Stimulated activated naive B cell treated with anti-CD40 and anti-IgM and Interleukin-4, amounts not matched to agents 10 μg/mL and 1 μg/mL and 100 μg/mL, for 72 hours (primary cell): ENCODE measurements at places on chromosomes 12 and 14.

GRCh38 chr12:93870020-93870795 is 193.0 kb downstream of the CRADD start:
- no peak for DNase-seq

DNA sequence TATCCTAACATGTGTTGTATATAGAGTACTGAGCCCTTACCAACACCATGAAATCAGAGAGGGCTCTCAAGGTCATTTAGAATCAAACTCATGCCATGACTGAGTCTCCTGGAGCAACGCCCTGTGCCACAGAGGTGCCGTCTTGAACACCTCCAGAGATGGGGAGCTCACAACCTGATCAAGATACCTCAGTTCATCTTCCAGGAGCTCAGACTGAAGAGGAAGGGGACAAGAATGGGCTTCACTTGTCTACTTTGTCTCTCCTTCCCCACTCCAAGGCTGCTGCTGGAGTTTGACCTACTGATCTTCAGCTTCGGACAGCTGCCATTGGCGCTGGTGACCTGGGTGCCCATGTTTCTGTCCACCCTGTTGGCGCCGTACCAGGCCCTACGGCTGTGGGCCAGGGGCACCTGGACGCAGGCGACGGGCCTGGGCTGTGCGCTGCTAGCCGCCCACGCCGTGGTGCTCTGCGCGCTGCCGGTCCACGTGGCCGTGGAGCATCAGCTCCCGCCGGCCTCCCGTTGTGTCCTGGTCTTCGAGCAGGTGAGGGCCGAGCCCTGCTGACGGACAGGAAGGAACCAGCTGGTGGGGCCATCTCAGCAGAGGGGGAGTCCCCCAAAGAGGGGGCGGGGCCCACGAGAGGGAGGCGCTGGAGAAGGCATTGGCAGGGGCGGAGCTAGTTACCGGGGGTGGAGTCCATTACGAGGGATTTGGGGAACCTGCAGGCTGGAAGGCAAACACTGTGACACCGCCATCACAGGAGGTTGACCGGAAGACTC is 12.0 kb downstream of the SOAT2 start:
- no peak for DNase-seq

DNA sequence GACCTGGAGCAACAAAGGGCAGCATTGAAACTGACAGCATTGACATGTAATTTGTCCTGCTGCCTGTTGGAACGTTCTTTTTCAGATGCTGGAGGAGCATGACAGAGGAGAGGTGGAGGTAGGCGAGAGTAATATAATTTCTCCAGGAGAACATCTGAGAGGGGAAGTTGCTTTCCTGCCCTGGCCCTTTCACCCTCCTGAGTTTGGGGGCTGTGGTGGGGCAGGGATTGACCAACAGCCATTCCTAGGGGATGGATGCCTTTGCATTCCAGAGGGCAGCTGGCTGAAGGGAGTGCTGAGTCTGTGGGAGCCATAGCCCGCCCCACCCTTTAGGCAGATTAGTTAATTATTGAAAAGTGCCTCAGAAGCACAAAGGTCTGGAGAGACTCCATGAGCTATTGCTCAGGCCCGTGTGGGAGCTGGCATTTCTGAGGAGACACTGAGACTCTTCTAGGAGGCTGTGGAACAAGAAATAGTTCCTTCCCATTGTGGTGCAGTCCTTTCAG is 73.5 kb downstream of the ARF6 start:
- DNase-seq, result no peak

GRCh38 chr14:29168149-29168548 is 401.6 kb downstream of the FOXG1 start:
- DNase-seq, result no peak

DNA sequence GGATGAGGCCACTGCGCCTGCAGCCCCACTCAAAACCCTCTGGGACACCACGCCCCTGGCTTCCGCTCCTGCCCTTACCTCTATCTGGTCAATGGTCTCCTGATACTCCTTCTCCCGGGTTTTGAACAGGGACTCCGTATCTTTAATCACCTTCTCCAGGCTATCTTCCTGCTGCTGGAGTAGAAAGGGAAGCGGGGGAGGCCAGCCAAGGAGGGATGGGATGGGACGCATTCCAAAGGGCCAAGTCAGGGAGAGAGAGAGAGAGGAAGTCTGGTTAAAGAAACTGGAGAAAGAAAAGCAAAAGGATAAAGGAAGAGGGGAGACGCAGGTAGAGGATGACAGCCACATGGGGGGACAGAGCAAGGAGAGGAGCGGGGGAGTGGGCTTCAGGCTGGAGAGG is 7.9 kb downstream of the IFFO1 start:
- DNase-seq, result no peak

- no peak for DNase-seq
Measured at GRCh38 chr12:53005215-53005985, 856 bp upstream of the EIF4B start.

DNA sequence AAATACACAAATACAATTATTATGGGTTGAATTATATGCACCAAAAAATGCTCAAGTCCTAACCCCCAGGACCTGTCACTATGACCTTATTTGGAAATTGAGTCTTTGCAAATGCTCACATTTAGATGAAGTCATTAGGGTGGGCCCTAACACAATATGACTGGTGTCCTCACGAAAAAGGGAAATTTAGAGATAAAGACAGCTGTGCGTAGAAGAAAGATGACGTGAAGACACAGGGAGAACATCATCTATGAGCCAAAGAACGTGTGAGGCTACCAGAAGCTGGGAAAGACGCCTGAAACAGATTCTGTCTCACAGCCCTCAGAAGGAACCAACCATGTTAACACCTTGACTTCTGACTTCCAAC is 259.2 kb downstream of the EMP1 start:
- DNase-seq, result no peak

DNA sequence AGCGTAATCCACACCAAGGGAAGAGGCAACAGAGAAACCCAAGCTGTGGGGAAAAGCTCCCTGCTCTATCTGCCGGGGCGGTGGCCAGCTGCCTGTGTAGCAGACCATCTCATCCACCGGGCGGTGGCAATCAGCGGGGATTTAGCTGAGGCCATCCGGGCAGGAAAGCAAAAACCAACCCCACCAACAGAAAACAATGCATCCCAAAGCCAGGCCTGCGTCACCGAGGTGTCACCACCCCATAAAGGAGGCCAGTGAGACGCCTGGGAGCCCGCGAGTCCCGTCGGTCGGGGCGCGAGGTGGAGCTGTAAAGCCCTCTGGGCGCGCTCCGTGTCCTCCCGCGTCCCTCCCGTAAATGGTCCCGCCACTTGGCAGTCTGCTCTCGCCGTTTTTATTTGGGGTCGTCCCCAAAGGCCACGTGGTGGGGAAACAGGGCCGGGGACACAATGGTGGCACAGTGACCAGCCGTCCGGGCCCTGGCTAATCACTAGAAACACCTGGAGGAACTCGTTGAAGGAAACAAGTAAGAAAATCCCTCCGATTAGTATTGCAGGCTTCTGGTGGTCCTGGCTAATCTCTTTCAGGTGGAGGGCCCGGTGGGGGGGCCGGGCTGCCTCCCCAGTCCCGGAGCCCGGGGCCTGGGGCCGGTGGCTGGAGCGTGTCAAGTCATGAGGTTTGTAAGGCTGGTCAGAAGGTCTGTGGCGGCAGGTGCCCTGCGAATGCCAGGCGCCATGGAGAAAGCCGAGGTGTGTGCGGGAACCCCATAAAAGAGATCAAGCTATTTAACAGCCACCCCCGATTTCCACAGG is 94.7 kb upstream of the GSC start:
- DNase-seq, result no peak

GRCh38 chr14:61330511-61330910 is 9.1 kb downstream of the PRKCH start:
- DNase-seq, result no peak

GRCh38 chr12:96886998-96887677 is 19.9 kb upstream of the NEDD1 start:
- DNase-seq, result no peak

DNA sequence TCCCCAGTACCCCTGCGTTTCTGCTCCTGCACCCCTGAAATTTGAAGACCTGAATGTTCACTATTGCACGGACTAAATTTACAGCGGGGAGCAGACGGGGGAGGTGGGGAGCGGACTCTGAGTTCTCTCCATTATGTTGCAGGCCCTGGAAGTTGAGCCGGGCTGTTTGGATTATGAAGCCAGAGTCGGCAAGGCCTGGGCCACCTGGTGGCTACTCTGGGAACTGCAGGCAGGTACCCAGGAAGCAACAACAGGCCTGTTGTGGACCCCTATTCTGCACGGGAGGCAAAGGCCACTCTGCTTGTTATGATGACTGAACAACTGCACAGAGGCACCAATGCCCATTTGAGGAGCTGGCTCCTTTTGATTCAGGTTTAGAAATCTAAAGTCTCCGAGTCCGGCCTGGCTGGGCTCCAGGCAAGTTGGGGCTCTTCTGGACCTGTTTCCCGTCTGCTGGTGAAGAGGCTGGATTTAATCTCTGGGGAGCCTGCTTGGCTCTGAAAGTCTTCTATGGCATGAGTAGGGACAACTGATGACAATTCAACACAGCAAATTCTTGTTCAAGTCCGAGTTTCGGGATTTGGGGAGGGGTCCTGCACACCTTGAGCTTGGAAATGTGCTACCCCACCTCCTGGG is 34.1 kb upstream of the FAM181A start:
- DNase-seq, result peak; percentile 37

- DNase-seq, result no peak
Measured at GRCh38 chr12:71954083-71954778, 15.6 kb downstream of the TPH2 start.

- DNase-seq, result peak; percentile 43
Measured at GRCh38 chr14:24710403-24711112, 76.6 kb upstream of the GZMB start.

- DNase-seq, result no peak
Measured at GRCh38 chr12:51370667-51371066, 20.5 kb downstream of the GALNT6 start.

DNA sequence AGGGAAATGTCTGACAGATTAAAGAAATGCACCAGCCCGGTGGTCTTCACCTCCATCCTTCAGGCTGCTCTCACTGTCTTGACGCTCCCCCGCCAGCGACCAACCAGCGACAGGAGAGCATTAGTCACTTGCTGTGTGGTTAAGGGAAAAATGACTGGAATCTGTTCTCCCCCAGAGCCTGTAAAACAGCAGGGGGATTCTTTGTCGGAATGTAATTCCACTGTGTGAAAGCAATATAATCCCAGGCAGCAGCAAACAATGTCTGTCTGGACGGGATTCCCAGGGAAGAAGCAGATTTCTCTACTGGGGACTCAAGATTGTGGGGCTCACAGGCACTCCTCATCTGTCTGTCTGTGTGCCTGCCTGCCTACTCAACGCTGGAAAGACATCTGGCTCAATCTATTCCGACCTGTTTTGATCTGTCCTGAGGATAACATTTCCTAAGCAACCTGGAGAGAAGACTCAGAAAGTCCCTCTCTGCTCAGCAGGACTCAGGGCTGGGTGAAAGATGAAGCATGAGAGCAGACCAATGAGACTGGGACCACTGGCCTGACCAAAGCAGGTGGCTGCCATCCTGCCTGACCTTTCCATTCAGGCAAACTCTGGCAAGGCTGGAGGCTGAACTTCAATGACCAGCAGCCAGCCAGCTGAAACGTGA is 54.6 kb downstream of the NUAK1 start:
- DNase-seq, result no peak

GRCh38 chr12:99135376-99135775 is 490.3 kb downstream of the APAF1 start:
- DNase-seq, result no peak

GRCh38 chr12:58881816-58882215 is 38.5 kb downstream of the LRIG3 start:
- DNase-seq, result no peak

DNA sequence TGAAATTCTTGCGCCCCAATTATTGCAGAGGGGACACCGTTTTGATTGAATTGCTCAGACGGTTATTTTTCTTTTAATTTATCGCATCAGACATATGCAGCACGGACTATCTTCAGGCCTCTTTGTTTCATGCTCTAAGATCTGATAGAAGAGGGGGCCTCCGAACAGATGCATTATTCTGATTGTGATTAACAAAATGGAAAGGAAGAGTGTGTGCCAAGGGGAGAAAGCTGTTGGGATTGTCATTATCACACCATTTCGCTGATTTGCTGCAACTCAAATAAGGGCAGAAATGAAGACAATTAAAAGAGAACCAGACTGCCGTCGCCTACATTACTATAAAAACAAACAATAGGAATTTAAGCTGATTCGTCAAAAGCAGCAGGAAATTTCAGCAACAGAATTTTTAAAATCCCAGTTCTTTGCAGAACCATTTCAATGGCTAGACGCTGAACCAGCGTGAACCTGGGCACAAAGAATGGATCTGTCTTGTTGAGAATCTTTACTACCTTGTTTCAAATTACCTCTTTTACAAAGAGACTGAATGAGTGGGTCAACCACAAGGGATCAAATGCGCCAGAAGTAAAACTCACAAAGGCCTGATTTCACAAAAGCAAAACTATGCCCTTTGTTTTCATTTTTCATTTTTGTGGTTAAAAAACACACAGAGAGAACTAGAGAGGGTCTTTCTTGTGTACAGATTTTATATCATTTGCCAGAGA is 30.6 kb downstream of the TMEM132D start:
- DNase-seq, result no peak

GRCh38 chr12:53577941-53578352 is 48.2 kb downstream of the ATF7 start:
- DNase-seq, result no peak

DNA sequence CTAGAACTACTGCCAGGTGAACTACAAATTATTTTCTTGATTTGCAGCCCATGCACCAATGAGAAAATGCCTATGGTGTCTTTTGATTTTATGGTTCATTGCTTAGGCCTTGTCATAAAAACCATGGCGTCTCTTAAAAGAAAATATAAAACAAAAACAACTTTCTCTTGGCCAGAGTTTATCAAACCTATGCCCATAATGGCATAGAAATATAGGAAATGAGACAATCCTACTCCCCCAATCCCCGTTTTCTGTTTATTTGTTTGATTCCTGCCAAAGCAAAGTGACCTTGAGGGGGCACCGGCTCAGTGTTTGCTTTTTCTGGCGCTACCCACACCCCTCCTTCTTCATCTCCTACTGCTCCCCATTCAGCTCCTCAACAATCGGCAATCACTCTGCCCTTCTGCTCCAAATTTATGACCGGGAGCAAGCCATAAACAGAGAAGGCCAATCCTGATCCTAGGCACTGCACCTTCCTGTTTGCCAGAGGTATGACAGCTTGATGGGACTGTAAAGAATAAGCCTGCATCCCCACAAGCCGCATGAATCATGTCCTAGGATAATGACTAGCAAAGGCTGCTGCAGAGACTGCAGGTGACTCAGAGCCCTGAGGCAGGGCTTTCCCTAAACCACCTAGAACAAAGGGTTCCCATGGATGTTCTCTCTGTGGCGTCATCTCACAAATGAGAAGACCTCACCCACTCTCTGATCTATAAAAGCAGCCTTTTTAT is 874.9 kb downstream of the NRXN3 start:
- no peak for DNase-seq

GRCh38 chr14:77301103-77301502 is 19.6 kb downstream of the POMT2 start:
- peak; percentile 41 for DNase-seq

GRCh38 chr12:106729611-106730010 is 44.9 kb upstream of the RIC8B start:
- no peak for DNase-seq

GRCh38 chr12:122999986-123000420 is 19.5 kb downstream of the ARL6IP4 start:
- no peak for DNase-seq

GRCh38 chr14:37493606-37494005 is 101.4 kb downstream of the FOXA1 start:
- DNase-seq, result no peak
